ENCODE measurements at places on chromosomes 4 and X.

DNA sequence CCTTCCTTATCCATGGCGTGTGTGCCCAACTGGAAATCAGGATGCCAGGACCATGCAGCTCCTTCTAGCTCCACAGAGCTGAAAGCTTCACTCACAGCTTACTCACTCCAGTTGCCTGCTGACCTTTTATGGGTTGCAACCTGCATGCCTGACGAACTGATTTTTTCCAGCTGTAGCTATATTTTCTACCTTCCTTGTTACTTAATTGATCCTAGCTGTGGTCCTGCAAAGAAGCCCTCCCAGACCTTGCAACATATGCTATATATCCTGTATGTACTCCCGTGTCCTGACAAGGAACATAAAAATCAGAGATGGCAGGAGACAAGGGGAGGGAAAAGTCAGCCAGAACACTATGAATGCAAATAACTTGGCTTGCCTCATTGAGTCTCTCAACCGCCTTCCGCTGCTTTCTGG lies 135.3 kb upstream of the LDB2 start:
- no peak for DNase-seq

DNA sequence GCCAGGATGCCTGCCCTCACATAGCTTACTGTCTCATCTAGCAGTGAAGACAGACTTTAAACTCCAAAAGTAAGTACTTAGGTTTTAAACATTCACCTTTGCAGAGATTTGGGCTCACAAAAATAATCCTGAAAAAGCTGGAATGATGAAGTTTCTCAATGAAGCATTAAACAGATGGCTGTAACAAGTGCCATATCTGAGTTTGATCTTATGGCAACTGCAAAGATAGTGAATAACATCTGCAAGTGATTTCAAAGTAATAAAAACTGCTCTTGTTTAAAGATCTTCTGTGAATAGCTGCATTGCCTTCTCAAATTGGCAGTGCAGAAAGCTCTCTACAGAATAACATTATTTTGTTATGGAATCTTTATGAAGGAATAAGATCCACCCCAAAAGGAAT lies 271.2 kb upstream of the SMIM31 start:
- no peak for DNase-seq

DNA sequence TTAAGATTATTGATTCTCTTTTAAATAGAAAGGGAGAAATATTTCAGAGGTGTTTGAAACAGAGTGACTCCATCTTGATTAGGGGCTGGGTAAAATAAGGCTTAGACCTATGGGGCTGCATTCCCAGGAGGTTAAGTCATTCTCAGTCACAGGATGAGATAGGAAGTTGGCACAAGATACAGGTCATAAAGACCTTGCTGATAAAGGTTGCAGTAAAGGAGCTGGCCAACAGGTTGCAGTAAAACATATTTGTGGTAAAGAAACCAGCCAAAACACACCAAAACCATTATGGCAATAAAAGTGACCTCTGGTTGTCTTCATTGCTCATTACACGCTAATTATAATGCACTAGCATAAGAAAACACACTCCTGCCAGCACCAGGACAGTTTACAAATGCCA lies 165.0 kb downstream of the SPIN4 start:
- DNase-seq = no peak

DNA sequence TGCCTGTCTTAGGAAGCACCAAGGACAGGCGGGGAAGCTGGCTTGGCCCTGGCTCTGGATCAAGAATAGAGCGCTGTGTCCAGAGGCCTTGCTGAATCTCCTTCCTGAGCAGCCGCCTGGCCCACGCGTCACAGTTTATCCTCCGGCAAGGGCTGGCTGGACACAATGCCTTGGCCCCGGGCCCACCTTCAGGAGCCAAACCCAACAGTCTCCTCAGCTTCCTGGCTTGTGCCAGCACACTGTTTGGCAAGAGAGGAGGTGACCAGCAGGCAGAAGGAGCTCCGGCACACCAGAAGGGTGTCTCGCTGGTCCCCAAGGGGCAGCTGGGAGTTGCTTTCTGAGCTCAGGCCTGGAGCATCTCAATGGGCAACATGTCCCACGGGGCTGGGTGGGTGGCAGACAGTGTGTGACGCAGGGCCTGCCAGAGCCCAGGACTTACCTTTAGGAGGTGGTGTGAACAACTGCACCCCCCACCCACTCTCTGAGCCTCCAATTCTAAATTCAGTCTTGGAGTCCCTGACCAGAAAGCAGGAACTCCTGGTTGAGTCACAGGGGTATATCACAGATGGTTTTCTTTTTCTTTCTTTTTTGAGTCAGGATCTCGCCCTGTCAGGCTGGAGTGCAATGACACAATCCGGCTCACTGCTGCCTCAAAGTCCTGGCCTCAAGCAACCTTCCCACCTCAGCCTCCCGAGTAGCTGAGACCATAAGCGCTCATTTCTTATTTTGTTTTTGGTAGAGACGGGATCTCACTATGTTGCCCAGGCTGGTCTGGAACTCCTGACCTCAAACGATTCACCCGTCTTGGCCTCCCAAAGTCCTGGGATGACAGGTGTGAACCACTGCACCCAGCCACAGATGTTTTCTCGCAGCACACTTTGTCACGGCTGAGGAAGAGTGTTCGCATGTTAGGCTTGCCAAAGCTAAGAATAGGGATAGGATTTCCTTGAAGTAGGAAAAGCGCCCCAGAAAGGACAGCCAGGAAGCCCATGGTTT lies 361.2 kb downstream of the BCOR start:
- peak; percentile 59 for DNase-seq

GRCh38 chrX:9573282-9574106 lies 108.6 kb downstream of the TBL1X start:
- DNase-seq = no peak

GRCh38 chr4:137474711-137475301 lies 57.5 kb downstream of the PCDH18 start:
- no peak for DNase-seq

GRCh38 chr4:187726485-187726884 lies 269.1 kb upstream of the ZFP42 start:
- DNase-seq = no peak

DNA sequence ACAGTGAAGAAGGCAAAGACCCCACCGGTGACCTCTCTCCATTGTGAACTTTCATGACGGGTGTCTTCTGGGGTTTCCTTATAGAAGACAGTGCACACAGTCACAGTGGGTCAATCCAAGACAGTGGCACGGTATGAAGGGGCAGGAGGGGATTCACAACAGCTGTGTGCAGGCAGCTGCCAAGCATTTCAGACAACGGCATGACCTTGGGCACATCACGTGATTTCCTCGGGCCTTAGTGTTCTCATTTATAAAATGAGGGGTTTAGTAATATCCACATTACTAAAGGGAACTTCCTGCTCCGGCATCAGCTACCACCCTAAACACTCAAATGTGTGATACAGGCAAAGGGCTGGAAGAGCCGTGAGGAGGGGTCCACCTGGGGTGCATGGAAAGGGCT lies 42.9 kb downstream of the RBM47 start:
- no peak for DNase-seq

DNA sequence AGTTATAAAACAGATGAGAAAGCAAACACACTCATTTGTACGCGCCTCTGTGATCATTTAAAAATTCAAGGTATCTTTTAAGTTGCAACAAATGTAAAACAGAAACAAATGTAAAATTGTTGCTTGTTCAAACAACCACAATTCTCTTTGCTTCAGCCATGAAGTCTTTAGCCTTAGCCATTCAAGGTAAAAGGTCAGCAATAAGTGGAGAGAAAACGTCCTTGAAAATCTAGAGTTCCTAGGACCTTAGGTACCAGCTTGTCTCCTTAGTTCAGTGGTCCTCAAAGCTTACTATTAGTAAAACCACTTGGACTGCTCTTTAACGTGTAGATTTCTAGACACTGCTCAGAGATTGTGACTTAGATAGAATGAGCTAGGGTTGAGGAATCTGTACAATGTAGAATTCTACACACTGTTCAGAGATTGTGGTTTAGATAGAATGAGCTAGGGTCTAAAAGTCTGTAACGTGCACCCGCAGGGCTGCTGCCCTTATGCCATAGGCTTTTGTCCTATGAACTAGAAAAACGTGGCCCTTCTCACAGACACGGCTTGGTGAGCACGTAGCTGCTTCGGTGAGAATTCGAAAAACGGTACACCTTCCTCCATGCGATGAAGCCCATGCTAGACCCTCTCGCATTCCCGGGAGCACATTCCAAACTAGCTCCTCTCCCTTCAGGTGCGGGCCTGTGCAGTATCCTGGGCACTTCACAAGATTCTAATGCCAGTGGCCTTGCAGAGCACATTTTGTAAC lies 1.7 kb downstream of the PLAC8 start:
- DNase-seq = no peak

DNA sequence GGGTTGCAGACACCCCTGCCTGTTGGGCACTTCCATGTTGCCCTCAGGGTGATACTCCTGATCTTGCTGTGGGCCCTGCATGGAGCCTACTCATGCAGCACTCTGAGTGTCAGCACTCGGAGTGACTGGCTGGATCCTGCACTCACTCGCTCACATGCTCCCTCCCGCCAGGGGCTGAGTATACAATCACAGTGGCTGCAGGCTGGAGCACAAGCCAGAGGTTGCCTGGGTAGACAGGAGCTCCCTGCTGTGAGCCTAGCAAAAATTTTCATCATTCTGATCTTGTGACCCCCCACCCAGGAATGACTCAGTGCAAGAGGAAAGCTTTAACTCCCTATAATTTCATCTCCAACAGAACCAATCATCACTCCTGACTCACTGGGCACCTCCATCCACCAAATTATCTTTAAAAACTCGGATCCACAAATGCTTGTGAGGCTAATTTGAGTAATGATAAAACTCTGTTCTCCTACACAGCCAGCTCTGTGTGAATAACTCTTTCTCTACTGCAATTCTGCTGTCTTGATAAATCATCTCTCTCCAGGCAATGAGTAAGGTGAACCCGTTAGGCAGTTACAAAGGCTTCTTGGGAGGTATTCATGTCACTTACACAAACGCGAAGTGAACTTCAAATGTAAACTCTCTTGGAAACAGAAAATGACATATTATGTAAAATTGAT lies 1180.8 kb upstream of the PABPC4L start:
- DNase-seq = no peak

GRCh38 chrX:112802541-112802940 lies 38.1 kb downstream of the AMOT start:
- no peak for DNase-seq

DNA sequence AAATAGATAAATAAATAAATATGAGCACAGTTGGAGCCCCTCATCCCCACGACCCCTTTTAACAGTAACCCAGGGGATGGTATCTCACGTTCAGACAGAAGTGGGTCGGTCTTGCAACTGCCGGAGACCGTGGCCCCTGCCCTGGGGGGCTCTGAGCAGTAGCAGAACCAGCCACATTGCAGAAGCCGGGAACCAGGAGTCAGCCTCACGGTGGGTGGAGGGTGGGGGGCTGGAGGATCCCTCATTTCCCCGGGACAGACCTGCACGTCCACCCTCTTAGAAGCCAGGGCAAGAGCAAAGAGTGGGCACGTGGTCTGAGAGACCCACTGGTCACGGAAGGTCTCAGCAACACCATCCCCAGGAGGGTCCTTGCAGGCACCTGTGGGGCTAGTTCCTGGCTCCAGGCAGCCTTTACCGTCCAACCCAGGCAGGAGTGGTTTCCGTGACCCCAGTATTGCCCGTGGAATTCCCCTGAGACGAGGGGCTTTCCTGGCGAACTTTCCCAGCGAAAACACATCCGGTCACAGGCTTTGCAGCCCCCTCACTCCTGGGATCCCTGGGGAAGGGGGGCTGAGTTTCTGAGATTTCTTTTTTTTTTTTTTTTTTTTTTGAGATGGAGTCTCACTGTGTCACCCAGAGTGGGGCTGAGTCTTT lies 8.8 kb upstream of the IL3RA start:
- no peak for DNase-seq

GRCh38 chr4:100641336-100641735 lies 123.5 kb upstream of the EMCN start:
- DNase-seq = no peak

- DNase-seq = no peak
Observed at GRCh38 chr4:109046471-109047201, 255.8 kb downstream of the COL25A1 start.

GRCh38 chr4:158068068-158068467 lies 104.8 kb downstream of the GASK1B start:
- no peak for DNase-seq

DNA sequence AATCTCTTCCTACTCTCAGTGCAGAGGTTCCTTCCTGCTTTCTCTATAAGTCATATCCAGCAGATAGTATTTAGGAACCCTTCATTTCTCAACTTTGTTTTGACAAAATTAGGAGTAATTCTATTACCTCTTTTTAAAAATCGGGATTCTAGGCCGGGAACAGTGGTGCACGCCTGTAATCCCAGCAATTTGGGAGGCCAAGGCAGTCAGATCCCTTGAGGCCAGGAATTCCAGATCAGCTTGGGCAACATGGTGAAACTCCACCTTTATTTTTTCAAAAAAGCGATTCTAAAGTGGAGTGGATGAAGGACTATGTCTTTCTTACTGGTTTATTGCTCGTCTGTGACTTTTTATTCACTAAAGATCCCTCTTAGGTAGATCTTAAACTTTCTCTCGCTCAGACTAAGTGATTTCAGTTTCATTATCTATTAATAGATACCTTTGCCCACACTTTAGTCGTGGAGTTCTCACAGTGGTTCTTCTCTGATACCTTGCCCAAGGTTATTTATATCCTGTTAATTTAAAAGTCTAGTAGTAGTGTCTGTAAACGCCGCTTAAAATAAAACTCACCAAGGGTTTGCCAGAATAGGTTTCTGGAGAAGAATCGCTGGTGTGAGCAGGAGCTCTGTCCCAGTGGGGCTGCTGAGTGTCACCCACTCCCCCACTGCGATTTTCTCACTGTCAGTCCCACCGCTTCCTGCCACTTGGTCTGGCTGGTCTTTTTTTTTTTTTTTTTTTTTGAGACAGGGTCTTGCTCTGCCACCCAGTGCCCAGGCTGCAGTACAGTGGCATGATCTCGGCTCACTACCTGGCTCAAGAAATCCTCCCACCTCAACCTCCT lies 27.0 kb upstream of the TMEM131L start:
- no peak for DNase-seq

DNA sequence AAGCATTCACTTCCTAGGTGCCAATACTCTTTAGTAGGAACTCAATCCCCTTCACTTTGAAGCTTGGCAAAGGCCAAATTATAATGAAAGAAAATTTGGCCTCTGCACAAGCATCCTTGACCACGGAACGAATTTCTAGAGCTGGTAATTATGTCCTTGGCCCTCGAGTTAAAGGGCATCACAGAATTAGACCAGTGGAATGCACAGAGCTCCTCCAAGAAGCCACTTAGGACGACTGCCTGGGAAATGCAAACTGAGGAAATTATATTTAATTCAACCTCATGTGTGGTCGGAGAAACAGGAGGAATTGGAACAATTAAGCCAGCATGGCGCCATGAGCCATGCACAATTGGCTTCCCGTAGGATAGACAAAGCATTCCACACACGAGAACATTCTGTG lies 59.3 kb downstream of the NLGN4X start:
- DNase-seq = no peak

- no peak for DNase-seq
Observed at GRCh38 chrX:63128509-63128908, 222.6 kb downstream of the SPIN4 start.

GRCh38 chrX:129600981-129601424 lies 53.8 kb downstream of the APLN start:
- peak; percentile 29 for DNase-seq

- DNase-seq = no peak
Observed at GRCh38 chrX:9569876-9570301, 105.0 kb downstream of the TBL1X start.

GRCh38 chr4:123786163-123786915 lies 389.7 kb downstream of the SPRY1 start:
- no peak for DNase-seq

GRCh38 chr4:99859618-99860017 lies 34.6 kb downstream of the LAMTOR3 start:
- no peak for DNase-seq

- no peak for DNase-seq
Observed at GRCh38 chrX:68835104-68835442, 6.3 kb downstream of the EFNB1 start.

GRCh38 chr4:143417679-143418403 lies 81.2 kb downstream of the GAB1 start:
- DNase-seq = no peak
